Umbilical cord (tissue), 2 donors: ENCODE measurements at places on chromosomes 3 and 15. TPM values are rescaled to one million over a fixed set of nuclear protein-coding genes. Genes with fewer than 3 reads are reported as not detected.

Gene CSPG4
- total RNA-seq: 84.0 TPM

Gene SMC4
- total RNA-seq: 64.3 TPM

Gene RTP1
- not detected for total RNA-seq

Gene GADL1
- total RNA-seq: 7.7 TPM

Gene NTRK3
- total RNA-seq: 24.1 TPM

DNA sequence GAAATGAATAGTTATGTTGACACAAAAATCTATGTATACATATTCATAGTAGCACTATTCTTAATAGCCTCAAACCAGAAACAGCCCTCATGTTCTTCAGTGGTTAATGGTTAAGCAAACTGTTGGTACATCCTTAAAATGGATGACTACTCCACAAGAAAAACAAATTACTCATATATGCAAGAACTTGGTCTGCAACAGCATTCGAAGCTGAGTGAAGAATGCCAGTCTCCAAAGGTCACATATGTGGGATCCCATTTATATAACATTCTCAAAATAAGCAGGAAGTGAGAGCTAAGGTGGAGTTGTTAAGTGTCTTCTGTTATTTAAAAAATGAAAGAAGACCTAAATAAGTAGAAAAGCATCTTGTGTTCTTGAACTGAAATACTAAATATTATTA lies 365.7 kb downstream of the GABRG3 start:
- DNase-seq: no peak

- no peak for DNase-seq
These were observed 22.7 kb downstream of the ABI3BP start for GRCh38 chr3:100970477-100970990.

- DNase-seq: no peak
These were observed 14.7 kb downstream of the FAM107A start for GRCh38 chr3:58562498-58562897.

GRCh38 chr3:190013943-190014924 lies 106.5 kb downstream of the P3H2 start:
- DNase-seq: no peak

DNA sequence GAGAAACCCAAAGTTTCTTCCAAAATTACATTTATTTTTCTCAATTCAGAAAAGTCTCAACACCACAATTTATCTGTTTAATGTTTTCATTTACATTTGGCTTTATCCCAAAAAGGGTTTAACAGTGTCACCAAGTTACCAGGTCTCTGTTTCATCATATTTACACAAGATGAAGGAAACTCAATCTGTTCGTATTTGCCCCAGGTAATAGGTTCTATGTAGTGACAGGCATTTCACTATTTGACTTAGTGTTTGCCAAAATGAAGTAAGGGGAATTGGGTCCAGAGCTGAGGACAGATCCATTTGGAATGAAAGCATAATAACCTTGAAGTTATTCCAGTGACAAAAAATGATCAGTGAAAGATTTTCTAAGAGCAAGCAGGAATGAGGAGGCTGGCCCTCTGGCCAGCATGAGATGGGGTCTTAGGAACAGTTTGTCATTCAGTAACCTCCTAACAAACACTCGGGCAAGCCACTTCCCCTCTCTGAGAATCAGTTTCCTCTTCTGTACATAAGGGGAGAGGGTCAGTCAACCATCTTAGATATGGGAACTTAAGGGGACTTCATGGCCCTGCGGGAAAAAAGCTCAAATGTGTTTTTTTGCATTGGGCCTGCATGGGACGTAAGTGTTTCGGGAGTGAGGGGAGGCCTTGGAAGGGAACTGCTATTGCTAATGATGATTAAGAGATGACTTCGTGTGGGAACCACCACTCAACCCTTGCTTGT lies 31.8 kb downstream of the UMPS start:
- DNase-seq: no peak

GRCh38 chr3:161108840-161109239 lies 3.7 kb upstream of the B3GALNT1 start:
- DNase-seq: no peak

DNA sequence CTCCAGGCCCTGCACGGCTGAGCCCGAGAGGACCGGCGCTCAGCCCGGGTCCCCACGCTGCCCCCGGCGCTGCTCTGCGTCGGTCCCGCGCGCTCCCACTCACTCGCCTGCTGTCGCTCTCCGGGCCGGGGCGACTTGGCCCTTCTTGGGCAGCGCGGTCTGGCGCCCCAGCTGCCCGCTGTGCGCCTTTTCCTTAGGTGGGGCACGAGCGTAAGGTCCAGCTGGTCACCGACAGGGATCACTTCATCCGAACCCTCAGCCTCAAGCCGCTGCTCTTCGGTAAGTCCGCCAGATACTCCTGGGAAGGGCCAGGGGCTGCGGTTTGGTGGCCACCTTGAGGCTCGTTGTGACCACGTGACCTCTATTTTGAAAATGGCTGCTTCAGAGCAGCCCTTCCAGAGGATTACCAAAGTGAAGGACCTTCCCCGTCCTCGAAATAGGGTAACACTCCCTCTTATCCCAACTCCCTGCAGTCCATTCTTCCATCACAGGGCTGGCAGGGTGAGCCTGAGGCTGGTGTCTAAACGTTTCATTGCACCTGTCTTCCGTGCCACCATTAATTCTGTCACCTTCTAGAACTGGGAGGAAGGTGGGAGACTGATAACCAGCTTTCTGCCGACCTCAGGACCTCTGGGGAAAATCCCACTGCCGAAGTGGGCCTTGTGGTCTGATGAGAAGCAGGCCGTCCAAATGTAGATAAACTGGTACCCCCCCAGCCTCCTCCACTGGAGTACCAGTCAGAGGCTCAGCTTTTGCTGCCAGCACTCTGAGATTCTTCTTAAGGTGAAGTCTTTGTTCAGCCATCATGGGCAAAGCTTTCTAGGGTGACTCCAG lies 812 bp downstream of the P4HTM start:
- no peak for DNase-seq

- DNase-seq: no peak
These were observed 99.7 kb downstream of the LRIG1 start for GRCh38 chr3:66401157-66401550.

GRCh38 chr15:83846847-83847246 lies 192.9 kb downstream of the ADAMTSL3 start:
- peak; percentile 74 for DNase-seq

DNA sequence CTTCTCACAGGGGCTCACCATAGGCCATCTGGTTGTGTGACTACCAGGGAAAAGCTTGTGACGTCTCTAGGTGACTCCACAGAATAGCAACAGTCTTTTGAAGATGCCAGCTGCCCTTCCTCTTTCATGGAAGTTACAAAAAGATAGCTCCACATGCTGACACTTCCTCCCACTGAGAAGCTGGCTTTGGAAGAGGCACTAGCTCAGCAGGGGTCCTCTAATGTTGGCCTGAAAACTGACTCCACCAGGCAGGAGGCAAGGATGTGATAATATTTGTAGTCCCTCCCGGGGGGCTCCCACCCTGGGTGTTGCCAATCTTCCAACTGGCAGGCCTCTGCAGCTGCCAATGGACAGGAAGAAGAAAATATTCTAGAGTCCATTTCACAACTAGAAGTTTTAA lies 343.5 kb downstream of the NEK10 start:
- no peak for DNase-seq

- DNase-seq: no peak
These were observed 144.4 kb downstream of the KCNAB1 start for GRCh38 chr3:156264771-156265170.

- no peak for DNase-seq
These were observed 422.7 kb upstream of the TPRG1 start for GRCh38 chr3:188749010-188749617.

GRCh38 chr3:172700936-172701455 lies 9.9 kb downstream of the NCEH1 start:
- no peak for DNase-seq

GRCh38 chr3:137514853-137515252 lies 249.3 kb upstream of the SOX14 start:
- no peak for DNase-seq

- no peak for DNase-seq
These were observed 16.5 kb upstream of the TIMP4 start for GRCh38 chr3:12175137-12175593.

DNA sequence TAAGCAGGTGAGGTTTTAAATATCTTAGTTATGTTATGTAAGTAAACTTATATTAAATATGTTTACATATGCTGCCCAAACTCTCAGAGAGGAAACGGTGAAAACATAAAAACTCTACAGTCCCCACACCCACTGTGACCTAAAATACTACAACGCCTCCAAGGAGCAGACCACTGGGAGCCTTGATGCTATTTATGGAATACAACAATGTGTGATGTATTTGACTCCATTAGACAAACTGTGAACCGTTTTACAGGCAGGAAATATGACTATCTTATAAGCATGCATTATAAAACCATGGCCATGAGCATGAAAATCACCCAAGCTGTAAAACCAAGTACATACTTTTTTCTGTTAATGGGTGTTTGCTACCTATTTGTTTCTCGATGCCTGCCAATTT lies 379.5 kb upstream of the TBL1XR1 start:
- DNase-seq: no peak

DNA sequence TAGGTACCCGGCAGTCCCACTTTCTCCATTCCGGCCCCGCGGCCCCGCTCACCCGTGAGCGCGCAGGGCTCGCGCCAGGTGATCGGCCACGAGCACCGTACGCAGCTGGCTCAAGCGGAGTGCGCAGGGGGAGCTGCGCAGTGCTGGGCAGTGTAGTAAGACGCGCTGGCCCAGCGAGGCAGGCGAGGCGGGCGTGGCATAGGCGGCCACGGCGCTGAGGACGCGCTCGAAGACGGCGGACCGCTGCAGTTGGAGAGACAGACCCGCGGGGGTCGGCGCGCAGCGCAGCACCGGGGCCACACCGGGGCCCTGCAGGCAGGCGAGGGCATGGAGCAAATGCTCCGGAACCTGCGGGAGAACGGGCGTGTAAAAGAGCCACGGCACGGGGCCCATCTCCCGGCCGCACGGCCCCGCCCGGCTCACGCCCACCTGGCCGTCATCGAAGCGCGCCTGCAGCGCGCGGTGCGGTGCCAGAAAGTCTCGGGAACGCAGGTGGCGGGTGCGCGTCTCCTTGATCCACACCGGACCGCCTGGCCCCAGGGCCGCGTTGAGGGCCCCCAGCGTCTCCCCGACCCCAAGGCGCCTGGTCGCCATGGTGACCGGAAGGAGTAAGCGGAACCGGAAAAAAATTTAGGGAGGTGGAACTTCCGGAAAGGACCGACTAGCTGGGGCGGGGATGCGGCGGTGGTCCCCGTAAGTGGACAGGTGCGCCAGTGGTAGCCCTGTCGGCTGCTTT lies at the start of gene DALRD3:
DALRD3 (minus strand) TSS at position 610 of the 736 bp plus-strand sequence; CDS start at position 594, 16 bp downstream.
- DNase-seq: peak; percentile 83

DNA sequence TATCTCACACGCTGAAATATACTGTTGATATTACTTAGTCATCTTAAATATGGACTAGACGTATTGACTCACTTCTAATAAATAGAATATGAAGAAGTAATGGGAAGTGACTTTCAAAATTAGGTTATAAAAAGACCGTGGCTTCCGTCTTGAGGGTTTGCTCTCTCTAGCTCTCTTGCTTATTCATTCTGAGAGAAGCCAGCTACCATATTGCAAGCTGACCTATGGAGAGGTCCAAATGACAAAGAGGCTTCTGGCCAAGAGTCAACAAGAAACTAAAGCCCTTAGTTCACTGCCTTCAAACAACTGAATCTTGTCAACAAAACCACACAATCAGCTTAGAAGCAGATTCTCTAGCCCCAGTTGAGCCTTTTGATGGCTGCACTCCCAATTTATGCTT lies 46.1 kb downstream of the SLC9C1 start:
- DNase-seq: no peak

- DNase-seq: no peak
These were observed 6.7 kb downstream of the PAQR5 start for GRCh38 chr15:69305204-69305931.

DNA sequence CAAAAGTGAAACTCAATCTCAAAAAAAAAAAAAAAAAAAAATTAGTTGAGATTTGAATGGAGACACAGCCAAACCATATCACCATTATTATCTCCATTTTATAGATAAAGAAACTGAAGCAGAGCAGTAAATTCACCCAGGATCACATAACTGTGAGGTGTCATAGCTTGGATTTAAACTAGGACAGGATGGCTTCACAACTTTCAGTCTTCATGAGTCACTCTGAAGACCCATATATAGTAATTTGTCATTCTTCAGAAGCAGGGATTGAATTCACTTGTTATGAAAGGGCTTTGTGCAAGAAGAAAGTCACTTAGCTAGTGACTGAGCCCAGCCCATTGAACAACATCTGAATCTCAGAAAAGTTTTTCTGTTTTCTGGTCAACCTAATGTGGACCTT lies 60.5 kb upstream of the LRIG1 start:
- no peak for DNase-seq

DNA sequence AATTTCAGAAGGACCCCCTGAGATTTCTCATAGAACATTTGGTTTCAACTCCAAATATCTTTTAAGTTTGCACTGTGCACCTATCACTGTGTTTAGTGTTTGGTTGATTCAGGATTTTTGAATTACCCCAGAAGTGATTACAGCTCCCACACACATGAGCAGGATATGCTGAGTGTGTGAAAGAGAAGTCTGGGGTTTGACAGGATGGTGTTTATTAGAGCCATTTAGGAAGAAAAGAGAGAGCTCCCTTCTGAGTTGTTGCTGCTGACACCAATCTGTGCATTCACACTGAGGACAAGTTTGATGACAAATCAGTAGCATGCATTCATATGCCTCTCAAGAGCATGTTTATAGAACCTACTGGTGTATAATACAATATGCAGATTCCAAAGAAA lies 118.1 kb downstream of the RPL22L1 start:
- DNase-seq: no peak

DNA sequence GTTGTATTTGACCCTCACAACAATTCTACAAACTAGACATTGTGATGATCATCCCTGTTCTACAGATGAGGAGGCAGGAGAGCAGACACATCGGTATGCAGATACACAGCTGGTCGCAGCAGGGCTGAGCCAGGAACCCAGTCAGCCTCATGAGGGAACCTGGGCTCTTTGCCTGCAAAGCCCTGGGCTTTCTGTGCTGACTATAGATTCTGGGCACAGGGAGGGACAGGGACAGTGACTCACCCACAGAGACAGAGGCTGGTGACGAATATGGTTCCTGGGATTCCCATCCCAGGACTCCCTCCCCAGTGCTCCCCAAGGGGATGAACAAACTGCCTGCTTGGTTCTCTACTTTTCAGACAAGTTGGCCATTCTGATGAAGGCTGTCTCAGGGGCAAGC lies 3.8 kb upstream of the CAMP start:
- DNase-seq: no peak

DNA sequence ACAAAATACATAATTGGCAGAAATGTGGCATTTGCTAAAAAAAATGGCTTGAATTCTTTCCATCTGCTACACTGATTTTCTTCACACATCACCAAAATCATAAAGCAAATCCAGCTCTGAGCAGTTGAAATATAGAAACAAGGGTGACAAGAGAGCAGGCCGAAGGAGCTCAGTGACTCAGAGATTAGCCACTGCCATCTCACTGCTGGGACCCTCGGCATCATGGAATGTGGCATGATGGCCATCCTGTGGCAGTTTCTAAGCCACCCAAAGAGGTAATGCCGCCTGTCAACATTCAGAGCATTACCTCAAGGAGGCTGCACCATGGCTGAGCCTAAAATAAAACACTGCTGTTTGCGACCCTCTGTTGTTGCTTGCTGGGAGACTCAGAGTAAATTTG lies 80.5 kb upstream of the OSBPL11 start:
- no peak for DNase-seq

DNA sequence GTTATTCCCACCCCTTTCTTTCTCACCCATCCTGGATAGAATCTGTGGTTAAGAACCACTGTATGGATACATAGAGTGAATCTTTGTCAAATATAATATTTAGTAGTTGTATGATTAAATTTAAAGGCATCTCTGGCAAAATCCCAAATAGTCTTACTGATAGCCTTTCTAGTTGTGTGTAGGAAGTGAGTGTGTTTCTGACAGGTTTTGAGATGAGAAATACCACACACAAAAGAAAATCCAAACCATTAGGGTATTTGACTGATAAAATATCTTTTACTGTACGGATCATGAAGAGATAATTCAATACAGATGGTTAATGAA lies 44.7 kb upstream of the PLCL2 start:
- DNase-seq: no peak
